ENCODE measurements at places on chromosomes 2 and 18.

DNA sequence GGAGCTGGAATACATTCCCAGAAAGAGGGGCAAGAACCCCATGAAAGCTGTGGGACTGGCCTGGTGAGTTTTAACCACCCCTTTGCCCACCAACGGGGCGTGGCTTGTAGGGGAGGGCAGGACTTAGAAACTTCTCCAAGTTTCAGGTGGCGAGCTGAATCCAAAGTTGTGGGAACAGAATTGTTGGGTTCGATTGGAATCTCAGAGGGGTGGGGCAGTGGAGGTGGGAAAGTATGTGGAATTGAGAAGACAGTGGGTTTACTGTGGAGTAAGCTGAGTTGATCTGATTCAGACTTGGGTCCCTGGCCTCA lies 1.1 kb downstream of the PNKD start:
- no peak for DNase-seq

- no peak for DNase-seq
Measured at GRCh38 chr18:8235894-8236293, 373.3 kb upstream of the RAB12 start.

GRCh38 chr18:41593171-41593675 lies 361.8 kb upstream of the PIK3C3 start:
- no peak for DNase-seq

DNA sequence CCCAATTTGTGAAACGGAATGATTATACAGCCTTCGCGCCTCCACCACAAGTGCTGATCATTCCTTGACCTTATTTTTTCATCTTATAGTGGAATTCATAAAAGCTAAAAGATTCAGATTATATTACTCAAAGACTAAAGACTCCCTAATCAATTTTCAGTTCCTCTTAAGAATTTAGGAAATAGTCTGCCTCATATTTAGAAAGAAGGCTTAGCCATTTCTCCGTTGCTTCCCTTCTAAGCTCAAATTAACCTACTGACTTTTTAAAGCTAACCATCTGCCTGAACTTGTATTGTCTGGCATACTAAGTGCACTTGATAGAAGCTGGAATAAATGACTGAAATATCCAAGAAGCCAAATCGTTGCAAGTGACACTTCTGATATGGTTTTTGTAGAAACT lies 44.7 kb downstream of the HNRNPLL start:
- DNase-seq: no peak

- no peak for DNase-seq
Measured at GRCh38 chr2:215907147-215907546, 106.2 kb downstream of the MREG start.
